ENCODE measurements at places on chromosomes 16 and 17. TPM values are rescaled to one million over a fixed set of nuclear protein-coding genes. Genes with fewer than 3 reads are reported as not detected.

- no peak for DNase-seq
Observed at GRCh38 chr17:31527606-31528005, 136.1 kb downstream of the RAB11FIP4 start.

The TMEM238L gene
- 0.97 TPM for polyA plus RNA-seq

- DNase-seq = no peak
Observed at GRCh38 chr16:50742576-50743200, 802 bp downstream of the CYLD start.

DNA sequence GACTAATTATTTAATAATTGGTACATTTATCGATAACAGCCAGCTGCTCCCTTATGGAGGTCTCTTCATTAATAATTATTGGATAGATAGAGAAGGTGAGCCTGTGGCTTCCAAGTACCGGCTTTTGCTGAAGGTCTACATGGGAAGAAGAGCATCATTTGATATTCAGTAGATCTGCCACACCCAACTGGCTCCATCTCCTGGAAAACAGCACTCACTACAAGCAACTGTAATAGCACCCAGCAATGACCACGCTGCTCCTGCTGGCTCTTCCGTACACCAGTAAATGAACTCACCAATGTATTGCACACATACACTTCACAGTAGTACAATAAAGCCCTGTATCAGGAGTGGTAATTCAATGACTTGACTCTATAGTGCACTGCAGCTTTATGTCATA, 19.5 kb downstream of the MARVELD3 start:
- no peak for DNase-seq

The KRT32 gene
- not detected for polyA plus RNA-seq

The HASPIN gene
- 3.5 TPM for polyA plus RNA-seq

DNA sequence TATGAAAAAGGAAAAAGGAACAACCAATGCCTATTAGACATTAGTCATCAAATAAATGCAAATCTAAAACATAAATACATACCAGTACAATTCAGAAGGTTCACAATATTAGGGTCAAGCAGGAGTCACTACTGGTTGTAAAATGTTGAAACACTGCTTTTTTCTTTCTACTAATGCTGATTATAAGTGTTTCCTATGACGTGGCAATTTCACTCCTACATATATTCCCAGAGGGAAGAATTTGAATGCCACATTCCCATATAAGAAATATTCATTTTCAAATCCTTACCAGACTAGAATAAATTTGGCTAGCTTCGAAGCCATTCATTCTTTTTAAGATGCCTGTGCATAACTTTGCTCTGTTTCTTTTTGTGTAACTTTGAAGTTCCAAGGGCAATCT, 2.6 kb upstream of the KRTAP9-2 start:
- no peak for DNase-seq

The GPR179 gene
- polyA plus RNA-seq = 0.03 TPM

- DNase-seq = no peak
Observed at GRCh38 chr17:50484386-50485155, 5.9 kb downstream of the RSAD1 start.

- no peak for DNase-seq
Observed at GRCh38 chr16:50644245-50644644, 36.9 kb downstream of the SNX20 start.

The SLC7A5 gene
- 4.1 TPM for polyA plus RNA-seq

DNA sequence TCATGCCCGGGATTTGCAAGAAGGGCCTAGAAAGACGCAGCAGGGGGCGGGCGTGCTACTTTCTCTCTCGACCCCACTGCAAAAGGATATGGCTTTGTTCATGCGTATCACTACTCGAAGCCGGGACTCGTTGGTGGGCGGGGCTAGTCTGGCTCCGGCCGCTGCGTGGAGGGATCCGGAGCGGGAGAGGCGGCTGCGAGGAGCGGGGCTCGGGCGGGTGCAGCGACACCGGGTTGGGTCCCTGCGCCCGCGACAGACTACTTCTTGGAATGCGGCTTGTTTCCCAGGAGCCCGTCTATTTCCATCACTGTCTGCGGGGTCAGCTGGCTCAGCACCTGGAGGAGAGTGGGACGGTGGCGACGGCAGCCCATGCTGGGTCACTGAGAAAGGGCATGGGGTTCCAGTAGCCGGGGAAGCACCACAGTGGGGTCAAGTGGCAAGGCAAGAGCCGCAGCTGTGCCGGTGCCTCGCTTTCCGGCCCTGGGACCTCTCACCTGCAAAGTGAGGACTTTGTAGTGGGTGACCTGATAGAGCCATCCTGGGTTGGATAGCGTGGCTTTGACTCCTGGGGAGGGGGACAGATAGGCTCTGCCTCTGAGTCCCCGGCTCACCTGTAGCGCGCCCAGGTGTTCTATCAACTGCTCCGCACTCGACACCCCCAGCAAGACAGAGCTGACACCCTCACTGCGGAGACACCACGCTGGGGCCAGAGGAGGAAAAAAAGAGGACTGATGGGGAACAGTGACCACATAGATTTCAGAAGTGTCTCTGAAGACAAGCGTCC, 6.6 kb downstream of the KCNAB3 start:
- peak; percentile 82 for DNase-seq

- no peak for DNase-seq
Observed at GRCh38 chr16:16191493-16192167, 31.7 kb downstream of the ABCC6 start.

GRCh38 chr16:85718682-85719081, 29.9 kb upstream of the GINS2 start:
- DNase-seq = no peak

DNA sequence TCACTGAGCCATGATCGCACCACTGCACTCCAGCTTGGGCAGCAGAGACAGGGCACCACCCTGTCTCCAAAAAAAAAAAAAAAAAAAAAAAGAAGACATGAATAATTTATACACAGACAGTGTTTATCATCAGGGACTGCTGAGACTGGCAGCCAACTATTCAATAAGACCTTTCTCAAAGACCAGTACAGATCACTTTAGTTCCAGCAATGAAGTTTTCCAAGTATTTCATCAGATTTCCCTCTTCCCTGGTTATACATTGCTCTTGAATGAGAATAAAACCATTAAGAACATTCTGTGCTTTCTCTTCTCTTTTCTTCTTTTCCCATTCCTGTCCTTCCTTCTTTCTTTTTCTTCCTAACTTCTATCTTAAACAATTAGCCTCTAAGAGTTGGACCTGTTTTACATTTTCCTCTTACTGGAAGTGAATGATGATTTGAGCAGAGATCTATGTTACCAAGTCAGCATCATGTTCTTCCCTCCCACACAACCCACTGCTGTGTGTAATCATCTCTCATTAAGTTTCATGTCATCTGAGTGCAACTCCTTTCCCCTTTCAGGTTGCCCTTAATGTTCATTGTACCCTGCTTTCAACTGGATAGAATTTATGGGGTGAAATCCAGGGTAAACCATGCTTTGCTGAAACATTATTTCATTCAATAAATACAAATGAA, 35.9 kb upstream of the SMIM36 start:
- DNase-seq = no peak

All from right renal cortex interstitium (tissue), 3 donors.